Activated CD4-positive, alpha-beta T cell treated with anti-CD3 and anti-CD28 coated beads for 4 hours (primary cell): ENCODE measurements at places on chromosomes 16 and 17.
A peak's percentile ranks its signal among the peaks of the same experiment; 100 is the strongest.

- DNase-seq = no peak
These were observed 85.1 kb downstream of the METRNL start for GRCh38 chr17:83164490-83164889.

- DNase-seq = no peak
These were observed 65.8 kb downstream of the NKD1 start for GRCh38 chr16:50613964-50614474.

- peak; percentile 60 for DNase-seq
These were observed 1.5 kb downstream of the COL1A1 start for GRCh38 chr17:50199803-50200456.

GRCh38 chr17:37466471-37466870 is 23.2 kb upstream of the DUSP14 start:
- no peak for DNase-seq

- DNase-seq = no peak
These were observed 85.5 kb downstream of the SSH2 start for GRCh38 chr17:29844339-29845048.
